HT-29 (cell line): ENCODE measurements at places on chromosomes 6 and 20. TPM values are rescaled to one million over a fixed set of nuclear protein-coding genes. Genes with fewer than 3 reads are reported as not detected.
A peak's percentile ranks its signal among the peaks of the same experiment; 100 is the strongest.

- DNase-seq, result peak; percentile 69
Observed at GRCh38 chr6:39184906-39185580, 44.2 kb downstream of the KCNK5 start.

DNA sequence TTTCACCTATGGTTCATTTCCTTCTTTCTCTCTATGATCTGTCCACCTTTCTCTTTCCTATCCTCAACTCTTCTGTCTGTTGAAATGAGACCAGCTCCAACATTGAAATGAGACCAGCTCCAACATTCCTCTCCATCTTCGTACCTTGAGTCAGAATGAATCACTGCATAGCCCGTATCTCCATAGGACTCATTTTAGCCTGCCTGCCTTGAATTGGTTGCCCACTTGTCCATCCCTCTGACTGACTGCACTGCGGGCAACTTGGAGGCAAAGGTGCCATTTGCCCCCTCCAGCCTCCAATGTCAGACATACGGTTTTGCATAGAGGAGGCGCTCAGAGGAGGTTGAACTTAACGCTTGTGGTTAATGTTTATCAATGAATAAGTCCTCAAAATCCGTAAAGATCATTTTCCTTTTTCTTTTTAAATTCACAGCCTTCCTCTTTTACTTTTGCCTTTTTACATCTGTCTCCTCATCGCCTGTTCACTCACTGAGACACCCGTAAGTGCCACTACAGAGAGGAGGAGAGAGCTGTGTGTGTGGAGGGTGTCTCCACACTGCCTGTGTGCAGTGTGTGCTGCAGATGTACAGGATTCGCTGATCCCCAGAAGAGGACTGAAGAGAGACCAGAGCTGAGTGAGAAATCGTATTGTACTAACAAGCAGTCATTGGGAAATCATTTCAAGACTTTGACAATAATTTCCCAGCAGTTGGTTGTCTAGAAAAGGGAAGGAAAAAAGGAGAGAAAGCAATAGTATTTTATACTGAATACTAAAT lies 579.6 kb upstream of the MAP3K7 start:
- no peak for DNase-seq

GRCh38 chr20:61460261-61461052 lies 208.4 kb downstream of the CDH4 start:
- no peak for DNase-seq

- DNase-seq, result peak; percentile 77
Observed at GRCh38 chr20:61980647-61981583, 84.8 kb downstream of the TAF4 start.

CFAP206 gene
- total RNA-seq, result not detected in 2 replicates

- DNase-seq, result no peak
Observed at GRCh38 chr20:4087923-4088322, 72.6 kb upstream of the RNF24 start.

- no peak for DNase-seq
Observed at GRCh38 chr20:40848526-40848925, 159.5 kb upstream of the MAFB start.

- no peak for DNase-seq
Observed at GRCh38 chr20:5212907-5213487, 86.2 kb downstream of the CDS2 start.

- DNase-seq, result no peak
Observed at GRCh38 chr20:15487682-15488081, 1085.6 kb downstream of the KIF16B start.

DNA sequence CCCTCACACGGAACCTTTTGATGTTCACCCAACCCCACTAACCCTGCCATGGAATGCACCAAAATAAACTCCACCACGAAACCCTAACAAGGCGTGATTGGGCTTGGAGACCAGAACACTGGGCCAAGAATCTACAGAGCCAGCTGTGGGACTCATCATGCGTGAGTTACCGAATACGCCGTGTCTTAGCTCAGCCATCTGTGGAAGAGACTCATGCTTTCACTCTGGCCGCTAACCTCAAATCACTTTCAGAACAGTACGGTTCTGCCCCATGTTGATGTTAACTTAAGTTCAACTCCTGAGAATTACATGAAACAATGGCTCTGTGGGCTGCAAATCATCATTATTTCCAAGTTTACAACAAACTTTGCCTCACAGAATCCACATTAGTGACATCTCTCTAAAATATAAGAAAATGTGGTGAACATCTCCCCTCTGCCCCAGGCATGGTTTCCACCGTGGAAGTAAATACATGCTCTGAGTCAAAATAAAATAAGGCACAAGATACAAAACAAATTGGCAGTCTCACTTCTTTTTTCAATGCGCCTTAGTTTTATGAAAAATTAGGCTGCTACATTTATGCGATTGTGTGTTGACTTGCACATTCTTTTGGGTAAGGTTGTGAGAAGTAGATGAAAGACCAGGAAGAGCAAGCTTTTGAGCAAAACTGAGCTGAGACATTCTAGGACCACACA lies 308.9 kb upstream of the EXOC2 start:
- DNase-seq, result no peak

- DNase-seq, result peak; percentile 91
Observed at GRCh38 chr6:2999618-3000557, at the start of gene NQO2. Gene NQO2, plus strand, starts transcription at chr6:2999894. Its CDS starts 6,659 bp downstream, at chr6:3006553.

TP53TG5 gene
- total RNA-seq, result 0.23 and 1.6 TPM in 2 replicates

DNA sequence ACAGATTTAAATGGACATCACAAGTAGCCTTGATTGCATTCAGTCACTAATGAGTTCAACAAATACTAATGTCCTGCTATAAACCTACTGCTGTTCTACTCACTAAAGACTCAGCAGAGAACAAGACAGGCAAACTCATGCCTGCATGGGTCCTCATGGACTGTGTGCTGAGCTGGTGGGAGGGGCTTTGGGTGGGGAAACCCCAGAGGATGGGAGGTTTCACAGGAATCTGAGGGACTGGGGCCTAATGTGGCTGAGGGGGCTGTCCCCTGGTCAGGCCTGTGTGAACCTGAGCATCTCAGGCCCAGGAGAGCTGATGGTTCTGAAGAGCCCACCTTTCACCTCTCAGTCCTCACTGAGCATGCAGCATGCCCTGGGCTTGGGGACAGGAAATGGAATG lies 1.4 kb downstream of the CST8 start:
- no peak for DNase-seq

DNA sequence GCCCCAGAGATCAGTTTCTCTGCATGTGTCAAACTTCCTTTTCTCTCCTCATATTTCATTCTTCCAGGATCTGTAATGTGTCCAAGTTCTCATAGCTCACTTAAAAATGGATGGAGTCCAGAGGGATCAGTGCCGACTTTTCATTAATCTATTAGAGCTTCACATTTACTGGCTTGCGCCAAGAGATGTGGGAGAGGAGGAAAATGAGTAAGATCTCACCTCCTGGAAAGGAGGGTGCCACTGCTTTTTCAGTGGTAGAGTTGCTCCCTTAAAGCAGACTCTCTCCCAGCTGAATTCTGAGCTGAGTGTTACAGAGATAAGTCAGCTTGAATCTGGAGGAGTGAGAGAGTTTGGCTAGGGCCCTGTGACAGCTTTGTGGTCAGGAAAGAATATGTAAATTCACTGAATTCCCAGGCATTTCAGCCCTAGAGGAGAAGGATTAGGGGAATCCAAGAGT lies 175.9 kb downstream of the SOX4 start:
- no peak for DNase-seq

- DNase-seq, result no peak
Observed at GRCh38 chr6:29769336-29769735, 46.1 kb downstream of the HLA-F start.

RNF182 gene
- total RNA-seq, result not detected in 2 replicates

- no peak for DNase-seq
Observed at GRCh38 chr6:88920774-88921733, 42.4 kb downstream of the RNGTT start.

DNA sequence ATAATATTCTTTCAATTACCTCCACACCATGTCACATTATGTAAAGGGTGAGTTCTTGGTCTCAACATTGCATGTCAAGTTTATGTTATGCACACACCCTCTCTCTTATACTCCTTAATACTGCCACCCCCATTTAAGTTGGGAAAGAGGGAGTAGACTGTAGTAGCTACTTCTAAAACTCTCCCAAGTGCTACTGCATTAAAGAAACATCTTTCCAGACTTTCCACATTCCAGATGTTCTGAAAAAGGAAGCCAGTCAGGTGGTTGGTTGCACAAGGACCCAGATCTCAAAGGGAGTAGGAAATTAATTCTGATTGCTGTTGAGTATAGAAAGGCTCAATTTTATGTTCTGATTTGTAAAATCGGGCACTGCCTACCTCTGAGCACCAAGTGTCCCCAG lies 419.5 kb downstream of the CD83 start:
- no peak for DNase-seq

DNA sequence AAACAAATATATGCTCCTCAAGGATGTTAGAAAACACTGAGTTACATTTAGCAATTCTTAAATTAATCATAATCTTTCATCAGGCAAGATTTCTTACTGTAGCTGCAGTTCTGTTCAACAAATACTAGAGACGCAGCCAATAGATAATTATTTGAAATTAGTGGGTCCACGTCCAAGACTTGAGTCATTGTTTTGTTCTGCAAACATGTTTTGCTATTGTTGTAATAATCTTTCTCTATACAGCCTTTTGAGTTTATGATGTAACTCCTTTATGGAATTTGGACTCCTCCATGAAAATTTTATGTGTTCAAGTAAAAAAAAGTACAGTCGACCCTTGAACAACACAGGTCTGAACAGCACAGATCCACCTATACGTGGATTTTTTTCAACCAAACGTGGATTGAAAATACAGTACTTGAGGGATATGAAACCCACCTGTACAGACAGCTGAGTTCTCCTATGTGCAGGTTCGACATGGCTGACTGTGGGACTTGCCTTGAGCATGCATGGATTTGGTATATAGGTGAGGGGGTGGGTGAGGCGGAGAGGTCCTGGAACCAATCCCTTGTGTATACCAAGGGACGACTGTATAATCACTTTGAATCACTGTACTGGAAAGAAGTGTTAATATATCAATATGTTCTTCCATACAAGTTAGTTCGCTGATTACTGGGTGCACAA lies 41.3 kb upstream of the SLC22A16 start:
- no peak for DNase-seq

- DNase-seq, result no peak
Observed at GRCh38 chr6:157790548-157791160, 32.4 kb upstream of the SNX9 start.

DNA sequence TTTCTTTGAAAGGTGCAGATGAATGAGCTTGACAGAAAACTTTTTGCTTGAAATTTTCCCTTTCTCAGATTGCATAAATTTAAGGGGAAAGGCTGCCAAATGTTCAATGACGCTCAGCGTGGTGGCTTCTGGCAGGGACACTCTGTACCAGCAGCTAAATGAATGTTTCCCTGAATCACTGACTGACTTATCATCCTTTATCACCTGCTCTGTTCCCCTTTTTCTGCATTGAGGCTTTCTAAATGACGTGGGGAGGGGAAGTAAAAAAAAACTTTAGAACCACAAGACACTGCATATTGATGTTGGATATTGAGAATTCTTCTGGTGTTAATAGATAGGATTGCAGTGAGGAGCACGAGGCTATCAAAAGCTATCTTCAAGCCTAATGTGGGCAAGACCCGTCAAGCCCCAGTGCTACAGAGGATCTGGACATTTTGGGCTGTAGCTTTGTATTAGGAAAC lies 46.9 kb upstream of the ENPP5 start:
- no peak for DNase-seq

GRCh38 chr20:3702611-3703391 lies 9.6 kb downstream of the SIGLEC1 start:
- DNase-seq, result no peak

- DNase-seq, result peak; percentile 60
Observed at GRCh38 chr6:55882718-55883569, 7.6 kb upstream of the BMP5 start.

C20orf202 gene
- 0.13 TPM in 1 of 2 replicates, not detected in the other for total RNA-seq

- DNase-seq, result no peak
Observed at GRCh38 chr20:42484790-42485375, 704.8 kb downstream of the PTPRT start.

DNA sequence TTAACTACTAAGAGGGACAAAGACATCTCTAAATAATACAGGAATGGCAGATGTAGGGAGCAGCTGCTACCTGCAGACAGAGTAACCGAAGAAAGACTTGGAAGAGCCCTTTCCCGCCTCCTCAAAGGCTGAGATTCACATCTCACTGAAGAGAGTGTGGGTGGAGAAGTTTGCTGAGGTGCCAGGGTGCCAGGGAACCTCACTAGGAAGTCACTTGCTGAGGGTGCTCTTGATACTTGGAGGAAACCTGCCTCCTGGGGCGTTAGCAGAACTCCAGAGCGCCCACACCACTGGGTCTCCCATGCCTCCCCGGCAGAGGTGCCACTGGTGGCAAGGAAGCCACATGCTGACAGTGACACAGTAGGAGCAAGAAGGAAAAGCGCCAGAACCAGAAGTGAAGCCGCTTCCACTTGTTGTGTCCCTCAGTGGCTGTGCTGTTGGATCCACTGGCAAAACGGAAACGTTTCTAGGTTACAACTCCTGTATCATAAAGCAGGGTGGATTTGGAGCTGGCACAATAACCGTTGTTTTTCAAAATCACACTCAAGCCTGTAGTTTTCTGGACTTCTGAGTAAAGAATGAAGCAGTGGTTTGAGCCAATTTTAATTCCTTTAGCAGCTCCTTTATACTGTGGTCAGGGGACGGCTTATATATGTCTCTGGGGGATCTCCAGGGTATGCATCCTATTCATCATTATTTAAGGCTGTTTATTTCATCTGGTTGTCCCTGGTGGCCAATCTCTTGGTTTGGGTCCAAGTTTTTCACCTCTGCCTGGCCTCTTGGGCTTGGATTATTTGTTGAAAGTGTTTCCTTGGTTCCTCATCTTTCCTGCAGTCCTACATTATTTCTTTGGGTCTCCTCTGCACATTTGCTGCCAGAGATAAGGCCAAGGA lies 64.5 kb downstream of the CDC5L start:
- no peak for DNase-seq

- DNase-seq, result no peak
Observed at GRCh38 chr6:117783279-117783678, 108.0 kb downstream of the NUS1 start.

DNA sequence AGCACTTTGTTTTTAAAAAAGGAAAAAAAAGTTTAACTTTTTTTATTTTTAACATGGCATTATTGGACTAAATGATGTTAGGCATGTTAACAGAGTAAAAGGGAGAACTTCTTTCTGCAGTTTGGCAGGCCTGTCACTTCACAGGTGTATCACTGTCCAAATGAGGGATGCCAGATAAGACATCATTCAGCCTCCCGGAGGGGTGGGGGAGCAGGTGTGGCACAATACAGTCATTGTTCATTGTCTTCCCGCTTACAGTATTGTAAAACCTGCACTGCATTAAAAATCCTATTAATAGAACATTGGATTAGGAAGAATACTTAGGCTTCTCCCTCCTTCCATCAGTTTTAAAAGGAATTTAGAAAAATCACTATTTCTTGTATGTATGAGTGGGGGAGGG lies 80.7 kb downstream of the CARMIL1 start:
- peak; percentile 63 for DNase-seq

- DNase-seq, result peak; percentile 38
Observed at GRCh38 chr6:158011478-158011920, 29.8 kb downstream of the SYNJ2 start.

GRCh38 chr6:130929036-130929678 lies 102.0 kb downstream of the SMLR1 start:
- DNase-seq, result no peak
